T follicular helper cell (primary cell): ENCODE measurements at places on chromosomes 1 and 21.

- no peak for DNase-seq
Observed at GRCh38 chr1:17622823-17623222, 83.3 kb downstream of the ARHGEF10L start.

DNA sequence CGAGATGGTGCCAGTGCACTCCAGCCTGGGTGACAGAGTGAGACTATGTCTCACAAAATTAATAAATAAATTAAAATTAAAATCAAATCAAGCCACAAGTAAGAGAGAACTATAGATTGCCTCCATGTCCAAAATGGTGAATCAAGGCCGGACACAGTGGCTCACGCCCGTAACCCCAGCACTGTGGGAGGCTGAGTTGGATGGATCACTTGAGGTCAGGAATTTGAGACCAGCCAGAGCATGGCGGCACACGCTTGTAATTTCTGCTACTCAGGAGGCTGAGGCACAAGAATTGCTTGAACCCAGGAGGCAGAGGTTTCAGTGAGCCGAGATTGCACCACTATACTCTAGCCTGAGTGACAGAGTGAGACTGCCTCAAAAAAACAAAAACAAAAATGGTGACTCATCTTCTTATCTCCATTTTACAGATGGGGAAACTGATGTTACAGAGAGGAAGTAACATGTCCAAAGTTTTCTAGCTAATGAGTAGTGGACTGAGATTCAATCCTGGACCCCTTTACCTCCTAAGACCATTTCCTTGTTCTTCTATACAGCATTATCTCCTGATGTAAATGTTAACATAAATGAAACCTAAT is 99.0 kb upstream of the HNRNPU start:
- no peak for DNase-seq

DNA sequence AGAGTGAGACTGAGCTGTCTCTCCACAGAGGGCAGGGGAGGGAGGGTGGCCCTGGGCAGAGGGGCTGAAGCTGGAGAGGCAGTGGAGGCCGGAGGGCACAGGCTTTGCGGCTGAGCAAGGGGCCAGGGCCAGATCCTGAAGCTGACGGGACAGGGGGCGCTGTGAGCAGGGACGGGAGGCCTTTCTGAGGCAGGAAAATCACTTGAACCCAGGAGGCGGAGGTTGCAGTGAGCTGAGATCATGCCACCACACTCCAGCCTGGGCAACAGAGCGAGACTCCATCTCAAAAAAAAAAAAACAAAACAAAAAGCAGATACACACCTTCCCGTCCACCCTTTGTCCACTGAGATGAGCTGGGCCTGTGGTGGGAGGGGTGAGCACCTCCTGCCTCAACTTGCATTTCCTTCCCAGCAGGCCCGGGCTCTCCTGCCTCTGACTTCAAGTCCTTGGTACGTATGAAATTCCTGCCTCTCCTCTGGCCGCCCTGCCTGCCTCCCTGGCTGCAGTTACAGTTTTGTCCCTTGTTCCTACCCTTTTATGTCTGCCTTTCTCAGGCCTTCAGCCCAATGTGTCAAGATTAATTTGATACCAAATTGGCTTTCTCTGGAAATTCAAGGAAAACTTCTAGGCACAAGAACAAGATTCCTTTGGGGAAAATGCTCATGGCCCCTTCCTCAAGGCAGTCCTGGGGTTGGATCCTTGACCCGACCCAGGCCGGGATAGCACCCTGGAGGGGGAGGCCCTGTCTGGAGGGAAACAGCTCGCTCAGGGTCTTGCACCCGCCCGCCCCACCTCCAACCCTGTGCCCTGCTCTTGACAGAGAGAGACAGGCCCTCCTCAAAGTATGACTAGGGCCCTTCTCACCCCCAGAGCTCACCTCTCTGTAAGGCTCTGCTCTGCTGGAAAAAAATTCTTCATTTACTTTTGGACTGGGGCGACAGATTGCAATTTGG is 11.2 kb upstream of the ADAMTSL4 start:
- no peak for DNase-seq

DNA sequence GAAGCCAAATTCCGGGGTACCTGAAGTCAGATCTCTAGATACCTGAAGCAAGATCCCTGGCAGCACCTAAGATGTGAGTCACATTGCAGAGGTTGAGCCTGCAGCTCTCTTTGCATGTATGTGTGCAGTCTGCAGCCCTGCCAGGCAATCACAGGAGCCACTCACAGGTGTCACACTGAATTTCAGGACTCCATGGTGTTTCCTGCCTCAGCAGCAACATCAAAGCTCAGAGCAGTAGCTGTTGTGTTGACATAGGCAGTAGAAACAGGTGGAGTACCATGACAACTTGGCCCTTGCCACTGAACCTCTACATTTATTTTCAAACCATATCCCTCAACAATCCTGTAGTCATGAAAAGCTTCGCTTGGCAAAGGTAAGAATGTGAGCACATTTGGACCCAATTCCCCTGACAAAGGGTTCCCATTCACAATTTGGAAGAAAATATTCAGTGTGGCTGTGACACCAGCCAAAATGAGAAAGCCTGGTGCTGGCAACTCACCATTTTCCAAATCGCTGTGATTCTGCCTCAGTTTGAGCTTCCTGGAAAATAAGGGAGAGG is 419.8 kb upstream of the NFIA start:
- DNase-seq, result no peak

DNA sequence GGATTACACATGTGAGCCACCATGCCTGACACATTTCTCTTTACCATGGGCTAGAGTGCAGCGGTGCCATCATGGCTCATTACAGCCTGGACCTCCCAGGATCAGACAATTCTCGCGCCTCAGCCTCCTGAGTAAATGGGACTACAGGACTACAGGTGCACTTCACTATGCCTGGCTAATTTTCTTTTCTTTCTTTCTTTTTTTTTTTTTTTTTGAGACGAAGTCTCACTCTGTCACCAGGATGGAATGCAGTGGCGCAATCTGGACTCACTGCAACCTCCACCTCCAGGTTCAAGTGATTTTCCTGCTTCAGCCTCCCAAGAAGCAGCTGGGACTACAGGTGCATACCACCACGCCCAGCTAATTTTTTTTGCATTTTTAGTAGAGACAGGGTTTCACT is 14.8 kb upstream of the KIF1B start:
- DNase-seq, result no peak

DNA sequence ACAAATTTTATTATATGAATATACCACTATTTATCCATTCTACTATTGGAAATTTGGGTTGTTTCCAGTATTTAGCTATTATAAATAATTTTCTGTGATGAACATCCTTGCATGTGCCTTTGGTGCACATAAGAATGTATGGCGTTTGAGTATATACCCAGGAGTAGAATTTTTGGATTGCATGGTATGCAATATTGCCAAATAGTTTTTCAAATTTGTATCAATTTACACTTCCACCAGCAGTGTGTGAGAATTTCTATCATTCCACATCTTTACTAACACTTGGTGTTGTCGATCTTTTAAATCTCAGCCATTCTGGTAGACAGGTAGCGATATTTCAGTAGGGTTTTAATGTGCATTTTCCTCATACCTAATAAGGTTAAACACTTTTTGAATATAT is 9.2 kb upstream of the FNBP1L start:
- DNase-seq, result no peak

GRCh38 chr1:103344930-103345329 is 180.6 kb upstream of the RNPC3 start:
- DNase-seq, result no peak

DNA sequence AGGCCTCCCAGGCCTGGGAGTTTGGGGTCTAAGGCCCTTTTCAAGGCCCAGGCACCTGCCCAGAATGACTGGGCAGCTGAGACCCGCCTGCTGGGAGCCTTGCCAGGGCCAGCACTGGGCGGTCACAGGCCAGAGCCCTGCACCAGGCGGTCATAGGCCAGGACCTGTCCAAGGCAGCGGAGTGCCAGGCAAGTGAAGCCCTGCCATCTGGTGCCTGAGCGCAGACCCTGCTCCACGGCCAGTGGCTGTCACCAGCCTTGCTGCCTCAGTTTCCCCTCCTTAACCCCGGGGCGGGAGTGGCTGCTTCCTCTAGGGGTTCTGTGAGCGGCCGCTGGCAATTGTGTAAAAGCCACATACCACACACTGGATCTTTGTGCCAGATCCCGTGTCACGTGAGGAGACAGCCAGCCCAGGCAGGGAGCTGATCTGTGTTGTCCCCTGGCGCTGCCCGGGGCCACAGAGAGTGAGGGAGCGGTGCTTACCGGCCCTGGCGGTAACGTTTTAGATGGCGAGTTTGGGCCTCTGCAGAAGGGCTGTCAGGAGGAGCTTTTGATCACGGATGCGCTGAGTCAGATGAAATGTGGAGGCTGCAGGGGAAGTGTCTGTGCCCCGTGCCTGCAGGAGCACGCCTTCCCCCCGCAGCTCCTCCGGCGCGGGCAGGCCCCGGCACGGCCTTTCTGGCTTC is 4.6 kb downstream of the COL18A1 start:
- DNase-seq, result no peak

- DNase-seq, result no peak
Observed at GRCh38 chr1:95627244-95627643, 393.2 kb downstream of the RWDD3 start.

GRCh38 chr21:14877581-14878228 is 187.1 kb downstream of the NRIP1 start:
- no peak for DNase-seq

- no peak for DNase-seq
Observed at GRCh38 chr1:83131692-83131955, 867.3 kb downstream of the TTLL7 start.

- peak; percentile 20 for DNase-seq
Observed at GRCh38 chr1:41812051-41812450, 106.7 kb downstream of the HIVEP3 start.

- no peak for DNase-seq
Observed at GRCh38 chr1:43729816-43730463, 22.6 kb downstream of the ST3GAL3 start.

- DNase-seq, result no peak
Observed at GRCh38 chr1:168598892-168599291, 22.5 kb downstream of the XCL1 start.

DNA sequence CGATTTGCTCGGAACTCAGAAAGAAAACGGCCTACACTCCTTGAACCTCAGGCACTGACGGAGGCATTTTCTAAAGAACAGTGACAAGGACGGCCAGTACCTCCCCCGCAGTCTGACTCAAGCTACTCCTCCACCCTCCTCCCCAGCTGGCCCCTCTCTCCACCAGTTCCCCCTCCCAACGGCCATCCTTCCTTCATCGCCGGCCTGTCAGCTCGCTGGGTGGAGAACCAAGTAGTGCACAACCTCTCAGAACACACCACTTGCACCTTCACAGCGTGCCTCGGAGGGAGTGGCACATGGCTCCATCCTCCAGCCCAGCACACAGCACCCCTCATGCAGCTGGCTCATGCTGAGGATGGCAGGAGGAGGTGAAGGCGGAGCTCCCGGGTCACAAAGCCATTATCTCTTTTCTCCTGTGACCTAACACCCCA is 58.8 kb downstream of the TOR1AIP2 start:
- no peak for DNase-seq

DNA sequence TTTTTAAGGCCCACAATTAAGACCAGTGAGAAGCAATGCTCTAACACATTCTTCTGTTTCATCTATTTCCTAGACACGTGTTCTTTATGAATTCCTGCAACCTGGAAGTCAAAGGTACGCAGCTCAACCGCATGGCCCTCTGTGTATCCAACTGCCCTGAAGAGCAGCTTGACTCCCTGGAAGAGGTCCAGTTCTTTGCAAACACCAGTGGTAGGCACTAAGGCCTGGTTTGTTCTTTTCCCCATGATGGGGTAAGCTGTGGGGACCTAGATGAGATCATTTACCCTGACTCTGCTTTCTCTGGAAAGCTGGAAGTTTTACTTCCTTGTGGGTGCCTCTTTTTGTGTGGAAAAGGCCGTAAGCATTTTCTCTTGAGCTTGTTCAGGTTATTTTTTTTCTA is 7.3 kb downstream of the SLC44A3 start:
- DNase-seq, result no peak

GRCh38 chr1:156281693-156282478 is 739 bp downstream of the SMG5 start:
- no peak for DNase-seq

GRCh38 chr1:181251713-181252075 is 163.2 kb downstream of the IER5 start:
- DNase-seq, result no peak

GRCh38 chr1:24168245-24168644 is 18.8 kb downstream of the IFNLR1 start:
- DNase-seq, result no peak
